CD4-positive, alpha-beta T cell treated with Interleukin-6 at 100 ng/mL for 8 hours (primary cell): ENCODE measurements at places on chromosomes 7 and 10.
A peak's percentile ranks its signal among the peaks of the same experiment; 100 is the strongest.

DNA sequence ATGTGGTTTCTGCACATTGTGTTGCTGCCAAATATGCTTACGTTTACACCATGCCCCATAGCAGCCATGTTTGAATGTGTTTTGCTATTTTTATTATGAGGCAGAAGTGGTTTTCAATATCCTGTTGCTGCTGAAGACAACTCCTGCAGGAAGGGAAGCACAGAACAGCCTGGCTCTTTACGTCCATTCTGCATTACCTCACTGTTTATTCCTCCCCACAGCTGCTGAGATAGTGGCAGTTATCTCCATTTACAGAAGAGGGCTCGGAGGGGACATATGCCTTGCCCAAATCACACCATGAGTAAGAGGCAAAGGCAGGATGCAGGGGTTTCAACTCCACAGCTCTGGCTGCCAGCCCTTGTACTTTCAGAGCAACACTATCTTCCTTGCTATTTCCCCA, 35.3 kb downstream of the PLPP4 start:
- no peak for DNase-seq

DNA sequence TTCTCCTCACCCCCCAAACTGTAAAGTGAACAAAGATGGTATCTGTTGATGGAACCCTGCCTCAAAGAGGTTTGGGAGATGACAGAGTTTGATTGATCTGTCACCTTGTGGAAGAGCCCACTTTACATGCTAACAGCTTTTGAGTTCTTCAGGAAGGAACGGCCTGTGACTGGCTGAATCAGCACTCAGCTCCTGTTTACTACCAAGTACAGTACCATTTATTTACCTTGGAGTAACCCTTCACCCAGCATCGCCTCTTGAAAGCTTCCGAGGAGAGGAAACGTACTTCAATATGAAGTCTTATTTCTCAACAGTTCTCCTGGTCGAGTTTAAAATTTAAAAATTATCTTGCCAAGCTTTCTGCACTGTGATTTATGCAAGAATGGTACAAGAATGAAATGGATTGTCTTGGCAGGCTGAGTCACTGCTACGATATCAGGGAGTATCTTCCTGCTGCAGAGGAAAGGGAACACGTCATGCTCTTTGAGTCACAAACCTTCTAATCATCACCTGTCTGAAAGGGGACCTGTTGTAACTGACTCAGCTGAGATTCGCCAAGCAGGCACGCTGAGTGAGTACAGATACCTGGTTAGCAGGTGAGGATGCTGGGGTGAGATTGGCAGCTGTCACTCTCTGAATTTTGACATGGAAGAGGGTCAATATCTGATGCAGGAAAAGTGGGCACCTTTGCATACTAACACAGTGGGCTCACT, 30.1 kb downstream of the KLF6 start:
- peak; percentile 63 for DNase-seq

- DNase-seq, result no peak
Observed at GRCh38 chr10:72001033-72001395, 36.8 kb downstream of the CHST3 start.

- DNase-seq, result no peak
Observed at GRCh38 chr10:72171175-72171630, 44.6 kb upstream of the ANAPC16 start.
